Brain (organoid and tissue), 16 donors: ENCODE measurements at places on chromosomes 5 and 9. TPM values are rescaled to one million over a fixed set of nuclear protein-coding genes. Genes with fewer than 3 reads are reported as not detected.

WNT8A gene
- not detected for polyA plus RNA-seq

RABGAP1 gene
- 34.8 TPM for polyA plus RNA-seq

CENPP gene
- polyA plus RNA-seq = 11.2 TPM

GMCL2 gene
- not detected for polyA plus RNA-seq

IL31RA gene
- not detected for polyA plus RNA-seq

PCDHGA8 gene
- polyA plus RNA-seq = 0.12 TPM

SIT1 gene
- 2.0 TPM for polyA plus RNA-seq

DMRTA1 gene
- polyA plus RNA-seq = 0.48 TPM

CCNO gene
- 7.5 TPM for polyA plus RNA-seq

PCSK5 gene
- polyA plus RNA-seq = 0.31 TPM

FAM151B gene
- polyA plus RNA-seq = 0.58 TPM

- DNase-seq = no peak
These were observed 133.1 kb upstream of the MAP1B start for GRCh38 chr5:71974165-71974564.

GRCh38 chr5:140986117-140986521, 19.8 kb downstream of the PCDHAC2 start:
- no peak for DNase-seq

GRCh38 chr9:81394881-81395675, 294.3 kb downstream of the TLE1 start:
- DNase-seq = peak; percentile 95

DNA sequence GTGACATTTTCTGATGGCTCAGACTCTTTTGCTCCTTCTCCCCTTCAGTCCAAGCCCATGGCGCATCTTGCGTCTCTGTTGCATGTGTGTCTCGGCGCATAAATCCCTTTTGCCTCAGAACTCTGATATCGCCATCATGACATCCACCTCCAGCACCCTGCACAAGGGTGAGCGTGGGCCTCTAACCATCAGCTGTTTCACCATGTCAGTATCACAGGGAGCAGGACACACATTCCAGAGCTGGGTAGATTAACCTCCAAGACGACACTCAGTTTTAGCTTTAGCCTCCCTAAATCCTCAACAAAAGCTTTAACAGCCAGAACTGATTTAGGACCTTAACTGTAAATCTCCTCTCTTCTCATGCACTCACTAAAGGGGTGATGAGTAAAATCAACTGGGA, 239.0 kb downstream of the EBF1 start:
- no peak for DNase-seq

- DNase-seq = peak; percentile 85
These were observed 144.5 kb upstream of the TNC start for GRCh38 chr9:115262477-115262876.

GRCh38 chr9:12935714-12936113, 160.9 kb downstream of the LURAP1L start:
- DNase-seq = no peak

DNA sequence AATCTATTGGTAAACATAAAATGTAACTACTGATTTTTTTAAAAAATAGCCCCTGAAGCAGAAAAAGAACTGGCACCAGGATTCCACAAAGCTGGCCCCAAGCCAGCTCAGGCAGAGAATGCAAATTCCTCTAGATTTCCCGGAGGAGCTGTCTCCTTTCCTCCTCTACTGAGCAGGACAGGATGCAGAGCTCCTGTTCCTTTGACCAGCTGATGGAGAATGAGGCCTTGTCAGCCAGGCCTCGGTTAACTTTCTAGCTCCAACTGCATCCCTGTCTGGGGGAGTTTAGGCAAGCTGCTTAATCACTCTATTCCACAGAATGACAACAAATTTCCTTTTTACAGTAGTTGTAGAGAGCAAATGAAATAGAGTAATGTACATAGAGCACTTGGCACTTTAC, 155.5 kb downstream of the GNAQ start:
- peak; percentile 31 for DNase-seq

- DNase-seq = no peak
These were observed 35.8 kb downstream of the PHF2 start for GRCh38 chr9:93612052-93612795.

DNA sequence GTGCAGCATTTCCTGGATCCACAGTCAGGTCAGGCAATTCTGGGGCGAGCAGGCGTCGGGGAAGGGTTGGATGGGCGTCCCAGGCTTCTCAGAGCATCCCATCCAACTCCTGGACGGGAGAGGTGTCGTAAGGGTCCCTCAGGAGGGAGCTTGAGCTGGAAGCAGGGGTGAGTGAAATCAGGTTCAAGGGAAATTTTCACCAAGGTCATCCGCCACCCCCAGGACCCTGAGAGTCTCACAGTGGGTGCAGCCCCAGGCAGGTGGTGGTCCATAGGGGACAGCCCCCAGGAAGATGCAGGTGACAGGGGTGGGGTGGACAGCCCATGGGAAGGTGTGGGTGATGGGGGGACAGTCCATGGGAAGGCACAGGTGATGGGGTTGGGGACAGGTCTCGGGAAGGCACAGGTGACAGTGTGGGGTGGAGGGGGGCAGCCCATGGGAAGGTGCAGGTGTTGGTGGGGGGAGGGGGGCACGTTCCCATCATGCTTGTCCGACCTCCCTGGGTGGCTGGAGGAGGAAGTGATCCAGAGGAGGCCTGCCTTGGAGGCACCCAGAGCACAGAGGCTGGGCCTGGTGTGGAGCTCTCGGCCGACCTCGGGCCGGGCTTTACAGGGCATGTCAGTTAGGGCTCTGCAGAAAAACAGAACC, 48.9 kb downstream of the AHRR start:
- DNase-seq = no peak

DNA sequence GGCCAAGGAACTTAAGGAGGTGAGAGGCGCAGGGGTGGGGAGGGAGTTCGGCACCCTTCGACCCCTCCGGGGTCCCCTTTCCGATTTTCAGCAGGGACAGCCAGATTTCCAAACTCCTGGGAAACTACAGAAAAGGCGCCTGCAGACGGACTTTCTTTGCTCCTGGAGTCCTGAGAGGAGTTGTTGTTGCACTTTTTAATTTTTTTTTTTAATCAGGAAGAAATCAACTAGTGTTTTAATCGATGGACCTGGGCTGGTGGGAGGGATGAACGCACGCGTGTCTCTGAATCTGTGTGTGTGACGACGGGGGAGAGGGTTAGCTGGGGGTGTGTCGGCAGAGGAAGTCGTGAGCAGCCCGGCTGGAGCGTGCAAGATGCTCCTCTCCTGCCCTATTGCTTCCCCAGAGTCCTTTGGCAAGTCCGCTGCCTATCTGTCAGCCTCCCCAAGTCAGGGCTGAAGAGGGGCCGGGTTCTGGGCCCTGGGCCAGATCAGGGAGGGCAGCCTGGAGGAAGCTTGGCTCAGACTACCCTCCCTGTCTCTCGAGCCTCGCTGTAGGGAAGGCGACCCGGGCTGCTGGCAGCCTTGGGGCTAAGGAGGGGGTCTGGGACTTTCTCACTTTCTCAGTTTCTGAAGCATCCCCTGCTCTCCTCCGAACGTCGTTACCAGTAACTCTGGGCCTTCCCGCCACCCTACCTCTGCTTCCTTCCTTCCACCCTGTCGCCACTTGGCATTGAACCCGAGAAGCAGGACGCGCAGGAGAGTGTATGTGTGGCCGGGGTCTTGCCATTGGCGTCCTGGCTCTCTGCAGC, 731 bp downstream of the PRR16 start:
- peak; percentile 54 for DNase-seq

GRCh38 chr9:12955510-12956163, 180.8 kb downstream of the LURAP1L start:
- DNase-seq = no peak

GRCh38 chr5:32507738-32508434, 63.3 kb upstream of the ZFR start:
- no peak for DNase-seq

DNA sequence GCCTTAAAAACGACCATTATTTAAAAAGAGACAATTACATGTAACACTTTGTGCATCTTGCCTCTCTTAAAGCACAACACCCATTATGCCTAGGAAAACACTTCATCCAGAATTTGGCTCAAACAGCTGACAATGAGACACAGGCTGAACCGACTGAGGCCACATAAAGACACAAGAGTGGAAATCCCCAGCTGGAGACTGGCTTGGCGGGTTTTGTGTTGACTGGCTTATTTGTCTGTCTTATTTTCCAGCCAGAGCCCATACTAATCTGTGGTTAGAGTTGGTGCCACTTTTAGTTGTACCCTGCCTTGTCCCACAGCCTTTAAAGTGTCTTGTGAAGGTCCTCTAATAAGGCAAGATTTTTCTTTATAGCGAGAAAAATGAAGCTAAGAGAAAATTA, 21.2 kb downstream of the TRIM14 start:
- no peak for DNase-seq

DNA sequence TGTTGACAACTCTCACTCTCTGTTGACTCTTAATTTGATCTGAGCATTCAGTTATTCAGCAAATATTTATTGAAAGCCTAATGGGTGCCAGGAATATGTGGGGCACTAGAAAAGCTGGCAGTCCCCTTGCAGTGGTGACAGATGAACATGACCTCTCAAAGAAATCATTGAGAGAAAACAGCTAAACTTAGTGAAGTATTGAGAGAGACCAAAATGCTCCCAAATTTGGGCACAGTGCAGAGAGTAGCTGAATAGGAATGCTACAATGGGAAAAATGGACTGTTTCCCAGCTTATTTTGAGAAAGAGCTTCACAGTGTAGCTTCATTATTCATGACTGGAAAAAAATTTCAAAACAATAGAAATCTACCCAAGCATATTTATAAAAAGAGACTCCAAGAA, 257.9 kb downstream of the SGCD start:
- DNase-seq = no peak

DNA sequence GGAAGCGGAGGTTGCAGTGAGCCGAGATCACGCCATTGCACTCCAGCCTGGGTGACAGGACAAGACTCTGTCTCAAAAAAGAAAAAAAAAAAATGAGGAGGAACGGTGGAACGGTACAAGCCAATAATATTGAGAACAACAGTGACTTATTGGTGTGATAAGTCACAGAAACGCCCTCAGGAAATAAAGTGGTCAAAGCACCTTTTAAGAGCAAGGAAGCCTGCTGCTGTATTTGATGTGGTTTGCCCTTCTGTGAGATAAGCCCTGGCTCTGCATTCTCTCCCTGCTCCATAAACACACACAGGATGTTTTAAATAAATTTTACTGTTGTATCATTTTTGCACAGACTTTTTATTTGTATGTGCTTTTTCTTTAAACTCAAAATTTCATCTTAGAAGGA, 269.9 kb upstream of the MSX2 start:
- DNase-seq = no peak

GRCh38 chr9:98430535-98431292, 175.3 kb upstream of the TBC1D2 start:
- no peak for DNase-seq

DNA sequence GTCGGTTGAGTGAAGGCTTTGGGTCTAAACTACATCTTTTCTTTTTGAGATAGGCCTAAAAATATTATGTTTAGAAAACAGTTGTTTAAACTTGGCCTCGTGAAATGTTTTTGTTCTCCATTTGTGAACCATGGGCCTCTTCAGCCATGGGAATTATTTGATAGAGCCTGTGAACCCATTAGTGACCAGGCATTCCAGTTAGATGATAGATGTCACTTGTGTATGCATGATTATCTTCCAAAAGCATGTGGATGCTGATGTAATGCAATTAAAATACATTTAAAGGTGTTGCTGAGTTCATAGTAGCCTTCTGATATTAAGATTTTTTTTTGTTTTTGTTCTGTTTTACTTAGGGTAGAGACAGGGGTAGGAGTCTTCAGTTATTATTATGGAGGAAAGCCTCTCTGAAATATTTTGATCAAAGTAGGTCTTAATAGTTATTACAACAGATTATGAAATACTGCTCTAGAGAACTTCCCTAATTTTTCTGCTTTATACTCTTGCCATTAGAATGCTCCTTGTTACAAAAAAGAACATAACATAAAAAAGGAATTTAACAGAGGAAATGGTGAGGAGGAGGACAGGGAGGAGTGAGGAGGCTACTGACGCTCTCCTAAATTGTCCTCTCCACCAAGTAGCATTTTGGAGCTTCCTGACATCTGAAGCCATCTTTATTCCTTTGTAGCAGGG, 32.9 kb downstream of the CPEB4 start:
- DNase-seq = no peak

- no peak for DNase-seq
These were observed 2.4 kb downstream of the PIP5KL1 start for GRCh38 chr9:127927988-127928675.

DNA sequence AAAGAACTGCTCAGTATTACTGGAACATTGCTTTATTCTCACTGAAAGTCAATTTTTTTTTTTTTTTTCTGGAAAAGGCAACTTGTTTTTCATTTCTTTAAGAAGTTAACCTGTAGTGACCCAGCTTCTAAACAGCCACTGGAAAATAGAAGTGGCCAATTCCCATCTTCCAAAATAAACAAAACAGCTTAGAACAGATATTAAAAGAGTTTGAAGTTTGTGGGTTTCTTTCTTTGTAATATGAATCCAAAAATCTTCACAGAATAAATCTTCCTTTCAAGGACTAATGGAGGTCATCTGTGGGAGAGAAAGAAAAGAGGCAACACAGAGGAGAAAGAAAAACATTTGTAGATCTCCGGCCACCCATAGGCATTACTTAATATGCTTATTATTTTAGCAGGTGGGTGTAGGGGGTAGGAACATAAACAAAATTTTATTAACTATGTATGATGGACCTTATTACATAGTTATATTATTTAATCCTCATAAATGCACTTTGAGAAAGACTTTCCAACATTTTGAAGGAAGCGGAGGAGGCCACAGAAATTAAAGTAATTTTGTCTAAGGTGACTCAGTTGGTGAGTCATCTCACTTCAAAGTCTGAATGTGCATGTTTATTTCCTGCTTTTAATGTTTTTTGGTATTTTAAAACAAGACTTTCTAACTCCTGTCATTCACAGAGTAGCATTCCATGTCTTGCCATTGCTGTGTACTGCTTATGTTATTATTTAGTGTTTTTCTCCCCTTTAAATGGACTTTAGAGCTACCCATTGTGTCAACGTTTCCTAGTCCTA, 1791.8 kb upstream of the WWC1 start:
- DNase-seq = no peak

DNA sequence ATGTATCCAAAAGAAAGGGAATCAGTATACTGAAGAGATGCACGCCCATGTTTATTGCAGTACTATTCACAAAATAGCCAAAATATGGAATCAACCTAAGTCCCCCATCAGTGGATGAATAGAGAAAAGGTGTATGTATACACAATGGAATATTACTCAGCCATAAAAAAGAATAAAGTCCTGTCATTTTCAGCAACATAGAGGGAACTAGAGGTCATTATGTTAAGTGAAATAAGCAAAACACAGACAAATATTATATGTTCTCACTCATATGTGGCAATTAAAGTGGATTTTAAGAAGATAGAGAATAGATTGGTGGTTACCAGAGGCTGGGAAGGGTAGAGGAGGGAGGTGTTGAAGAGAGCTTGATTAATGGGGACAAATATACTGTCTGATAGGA, 88.6 kb downstream of the NIPBL start:
- no peak for DNase-seq

DNA sequence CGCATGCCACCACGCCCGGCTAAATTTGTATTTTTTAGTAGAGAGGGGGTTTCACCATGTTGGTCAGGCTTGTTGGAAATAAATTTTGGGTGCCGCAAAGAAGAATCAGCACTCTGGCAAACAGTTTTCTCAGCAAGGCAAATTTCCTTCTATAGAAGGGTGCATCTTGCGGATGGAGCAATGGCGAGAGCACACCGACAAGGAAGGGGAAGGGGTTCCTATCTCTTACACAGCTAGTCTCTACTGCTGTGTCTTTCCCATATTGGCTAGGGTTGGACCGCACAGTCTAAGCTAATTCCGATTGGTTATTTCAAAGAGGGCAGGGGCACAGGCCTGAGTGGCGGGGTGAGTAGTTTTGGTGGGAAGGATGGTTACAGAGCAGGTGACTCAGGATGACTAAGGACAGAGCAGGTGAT, 707 bp downstream of the GTF3C5 start:
- DNase-seq = no peak
